ENCODE measurements at places on chromosomes 4 and X.

- no peak for DNase-seq
These were observed 78.8 kb upstream of the LEF1 start for GRCh38 chr4:108247387-108248049.

DNA sequence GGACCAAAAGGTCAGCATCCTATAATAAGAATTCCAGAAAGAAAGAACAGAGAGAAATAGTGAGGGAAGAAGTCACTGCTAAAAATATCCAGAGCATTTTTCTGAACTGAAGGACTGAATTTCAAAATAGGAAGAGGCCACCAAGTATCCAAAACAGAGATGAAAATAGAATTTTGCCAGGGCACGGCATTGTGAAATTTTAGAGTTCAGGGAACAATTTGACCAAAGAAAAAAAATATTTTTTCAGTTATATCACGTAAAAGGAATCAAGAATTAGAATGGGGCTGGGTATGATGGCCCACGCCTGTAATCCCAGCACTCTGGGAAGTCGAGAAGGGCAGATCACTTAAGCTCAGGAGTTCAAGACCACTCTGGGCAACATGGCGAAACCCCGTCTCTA is 65.4 kb downstream of the FGFBP1 start:
- DNase-seq = no peak

DNA sequence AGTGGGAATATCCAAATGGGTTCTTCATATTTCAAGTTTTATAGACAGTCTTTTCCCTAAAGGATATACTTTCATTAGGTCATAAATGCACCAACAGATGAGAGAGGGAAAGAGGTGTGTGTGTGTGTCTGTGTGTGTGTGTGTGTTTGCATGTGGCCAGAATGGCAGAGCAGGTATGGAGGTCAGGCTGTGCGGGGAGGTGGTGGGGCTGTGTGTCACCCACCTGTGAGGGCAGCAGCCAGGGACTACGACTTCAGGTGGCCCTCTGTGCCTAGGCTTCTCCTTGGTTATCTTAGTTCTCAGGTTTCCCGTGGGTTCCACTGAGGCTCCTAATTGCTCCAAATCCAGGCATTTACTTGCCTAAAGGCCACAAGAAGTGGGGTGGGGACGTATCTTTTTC is 14.6 kb downstream of the HAND2 start:
- DNase-seq = no peak

DNA sequence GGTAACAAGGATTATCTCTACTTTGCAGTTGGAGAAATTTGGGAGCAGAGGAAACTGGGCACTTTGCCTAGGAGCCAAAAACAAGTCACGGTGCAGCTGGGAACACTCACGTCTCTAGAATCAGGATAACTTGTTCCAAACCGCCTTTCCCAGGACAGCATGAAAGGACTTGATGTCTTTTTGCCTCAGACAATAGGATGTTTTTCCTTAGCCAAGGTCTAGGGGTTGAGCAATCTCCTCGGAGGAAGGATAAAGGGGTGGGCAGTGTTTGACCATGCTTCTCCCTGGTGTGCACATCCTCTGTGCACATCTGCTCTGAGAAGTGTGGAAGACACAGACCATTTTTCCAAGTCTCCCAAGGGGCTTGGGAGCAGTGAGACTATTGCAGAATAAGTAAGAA is 1.7 kb upstream of the SPARCL1 start:
- peak; percentile 98 for DNase-seq

DNA sequence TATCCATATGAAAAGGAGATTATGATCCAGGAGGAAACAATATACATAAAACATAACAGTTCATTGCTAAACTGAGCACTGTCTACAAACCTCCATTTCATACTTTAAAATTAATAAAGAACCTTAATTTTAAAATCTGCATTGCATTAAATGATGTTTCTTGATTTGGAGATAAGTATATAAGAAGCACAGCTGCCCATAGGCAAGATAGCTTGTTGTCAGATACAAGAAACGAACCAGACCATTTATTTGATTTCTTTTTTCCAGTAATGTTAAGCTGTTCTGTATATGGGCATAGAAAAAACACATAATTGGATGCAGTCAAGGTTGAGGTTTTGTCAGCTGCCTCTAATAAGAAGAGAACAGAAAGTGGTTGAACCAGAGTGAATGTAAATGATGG is 6.4 kb downstream of the GUF1 start:
- DNase-seq = no peak

- DNase-seq = no peak
These were observed 78.0 kb upstream of the CCDC160 start for GRCh38 chrX:134158821-134159512.

GRCh38 chr4:112704991-112705845 is 68.3 kb downstream of the LARP7 start:
- DNase-seq = peak; percentile 61

GRCh38 chr4:80484712-80485111 is 149.2 kb downstream of the CFAP299 start:
- DNase-seq = peak; percentile 4

DNA sequence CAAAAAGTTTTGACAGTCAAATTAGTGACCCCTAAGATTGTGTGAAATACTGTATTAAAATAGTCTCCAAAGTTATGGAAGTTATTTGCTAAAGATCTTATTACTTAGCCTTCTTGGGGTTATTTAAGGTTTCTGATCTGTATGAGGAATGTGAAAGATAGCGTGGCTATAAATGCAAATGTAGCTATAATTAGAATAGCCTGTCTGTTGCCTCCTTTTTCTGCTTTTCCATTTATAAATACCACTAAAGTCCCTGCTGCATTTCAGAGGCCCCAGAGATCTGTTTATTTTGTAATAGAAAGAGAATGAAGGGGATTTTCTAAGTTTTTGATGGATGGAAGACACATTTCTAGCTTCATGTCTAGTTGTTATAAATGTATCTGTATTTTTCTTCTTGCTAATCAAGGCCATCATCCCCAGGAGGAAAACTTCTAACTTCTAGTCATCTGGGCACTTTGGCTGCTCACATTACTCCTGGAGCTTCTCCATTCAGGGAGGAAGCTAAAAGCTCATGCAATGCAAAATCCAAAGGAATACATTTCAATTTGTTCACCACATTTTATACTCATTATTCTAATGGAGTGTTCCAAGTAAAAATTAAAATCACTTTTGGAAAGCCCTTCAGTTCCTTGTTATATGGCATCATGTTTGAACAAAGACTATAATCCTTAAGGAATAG is 73.9 kb downstream of the INTS12 start:
- DNase-seq = no peak

DNA sequence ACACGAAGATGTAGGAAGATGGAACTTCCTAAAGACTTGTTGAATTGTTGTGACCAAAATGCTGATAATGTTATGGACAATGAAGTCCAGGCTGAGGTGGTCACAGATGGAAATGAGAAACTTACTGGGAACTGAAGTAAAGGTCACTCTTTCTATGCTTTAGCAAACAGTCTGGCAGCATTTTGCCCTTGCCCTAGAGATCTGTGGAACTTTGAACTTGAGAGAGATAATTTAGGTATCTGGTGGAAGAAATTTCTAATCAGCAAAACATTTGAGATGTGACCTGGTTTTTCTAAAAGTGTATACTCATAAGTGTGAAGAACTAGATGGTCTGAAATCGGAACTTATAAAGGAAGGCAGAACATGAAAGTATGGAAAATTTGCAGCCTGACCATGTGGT is 1785.9 kb downstream of the PCDH7 start:
- DNase-seq = no peak

DNA sequence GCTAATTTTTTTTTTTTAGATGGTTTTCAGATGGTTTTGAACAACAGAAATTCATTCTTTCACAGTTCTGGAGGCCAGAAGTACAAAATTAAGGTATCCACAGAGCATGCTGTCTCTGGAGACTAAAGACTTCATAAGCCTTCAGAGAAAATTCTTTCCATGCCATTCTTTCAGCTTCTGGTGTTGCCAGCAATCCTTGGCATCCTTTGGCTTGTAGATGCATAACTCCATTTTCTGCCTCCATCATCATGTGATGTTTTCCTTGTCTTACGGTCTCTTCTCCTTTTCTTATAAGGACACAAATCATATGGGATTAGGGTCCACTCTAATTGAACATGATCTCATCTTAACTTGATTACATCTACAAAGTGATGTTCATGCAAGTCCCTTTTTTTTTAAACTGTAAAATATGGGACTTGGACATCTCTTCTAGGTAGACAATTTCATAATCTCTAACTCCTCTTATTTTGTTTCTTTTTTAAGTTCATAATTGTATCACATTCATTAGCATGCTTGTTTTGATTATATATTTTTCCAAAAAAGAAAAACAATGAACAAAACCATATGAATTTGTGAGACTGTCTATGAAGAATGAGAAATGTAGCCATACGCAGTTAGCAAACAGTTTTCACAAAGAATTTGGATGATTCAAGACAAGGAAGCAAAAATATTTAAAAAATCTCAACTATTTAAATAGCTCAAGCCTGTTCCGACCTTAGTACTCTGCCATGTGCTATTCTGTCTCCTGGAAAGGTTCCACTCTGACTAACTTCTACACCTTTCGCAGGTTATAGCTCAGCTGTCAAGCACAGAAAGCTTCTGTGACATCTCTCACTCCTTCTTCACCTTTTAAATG is 53.1 kb upstream of the GIMD1 start:
- DNase-seq = peak; percentile 36

GRCh38 chrX:18075603-18076002 is 145.1 kb downstream of the BEND2 start:
- no peak for DNase-seq

DNA sequence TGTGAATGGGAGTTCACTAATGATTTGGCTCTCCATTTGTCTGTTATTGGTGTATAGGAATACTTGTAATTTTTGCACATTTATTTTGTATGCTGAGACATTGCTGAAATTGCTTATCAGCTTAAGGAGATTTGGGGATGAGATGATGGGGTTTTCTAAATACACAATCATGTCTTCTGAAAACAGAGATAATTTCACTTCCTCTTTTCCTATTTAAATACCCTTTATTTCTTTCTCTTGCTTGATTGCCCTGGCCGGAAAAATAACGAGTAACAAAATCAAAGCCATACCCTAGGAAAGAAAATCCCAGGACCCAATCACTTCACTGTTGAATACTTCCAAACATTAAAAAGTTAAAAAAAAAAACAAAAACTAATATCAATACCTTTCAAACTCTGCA is 67.7 kb upstream of the UGT2B4 start:
- no peak for DNase-seq

DNA sequence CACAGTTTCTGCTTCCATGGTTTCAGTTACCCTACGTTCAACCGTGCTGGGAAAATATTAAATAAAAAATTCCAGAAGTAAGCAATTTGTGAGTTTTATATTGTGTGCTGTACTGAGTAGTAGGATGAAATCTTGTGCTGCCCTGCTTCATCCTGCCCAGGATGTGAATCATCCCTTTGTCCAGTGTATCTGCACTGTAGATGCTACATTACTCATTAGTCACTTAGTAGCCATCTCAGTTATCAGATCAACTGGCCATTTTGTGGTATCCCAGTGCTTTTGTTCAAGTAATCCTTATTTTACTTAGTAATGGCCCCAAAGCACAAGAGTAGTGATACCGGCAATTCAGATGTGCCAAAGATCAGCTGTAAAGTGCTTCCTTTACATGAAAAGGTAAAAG is 97.9 kb downstream of the COX18 start:
- DNase-seq = peak; percentile 90

- peak; percentile 23 for DNase-seq
These were observed 260 bp upstream of the CCDC149 start for GRCh38 chr4:24913119-24913485.

DNA sequence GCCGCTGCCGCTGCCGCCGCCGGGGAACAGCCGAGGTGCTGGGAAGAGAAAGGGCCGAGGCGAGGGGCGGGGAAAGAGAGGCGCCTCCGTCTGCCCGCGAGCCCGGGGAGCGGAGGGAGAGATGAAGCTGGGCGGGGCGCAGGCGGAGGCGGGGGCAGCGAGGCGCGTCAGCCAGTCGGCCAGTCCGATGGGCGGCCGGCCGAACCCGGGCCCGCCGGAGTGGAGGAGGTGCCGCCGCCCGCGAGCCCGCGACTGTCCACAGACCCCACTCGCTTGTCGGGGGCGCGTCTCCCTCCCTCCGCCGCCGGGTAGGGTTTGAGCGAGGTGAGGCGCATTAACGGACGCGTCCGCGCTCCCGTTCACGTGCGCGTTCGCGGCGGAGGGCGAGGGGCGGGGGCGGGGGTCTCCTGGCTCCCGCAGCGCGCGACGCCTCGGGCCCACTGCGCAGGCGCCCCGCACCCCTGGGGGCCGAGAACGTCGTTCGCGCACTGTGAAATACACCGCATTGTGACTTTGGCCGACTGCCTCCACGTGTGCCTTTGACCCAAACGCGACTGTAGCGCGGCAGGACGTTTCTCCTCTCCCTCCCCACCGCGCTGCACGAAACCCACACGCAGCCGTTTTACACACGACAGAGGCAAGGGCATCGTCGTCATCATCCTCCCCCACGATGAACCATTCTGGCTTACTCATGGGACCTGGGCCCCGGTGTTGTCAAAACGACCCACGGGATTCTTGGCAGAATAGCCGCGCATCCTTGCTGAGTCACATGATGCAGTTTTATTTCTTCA is at the start of gene NUDT11:
Gene NUDT11 (minus strand): TSS at position 92 of the 791 bp plus-strand sequence. CDS start 148 bp downstream, outside the sequence.
- DNase-seq = peak; percentile 69

GRCh38 chr4:849478-850175 is 23.7 kb upstream of the CPLX1 start:
- no peak for DNase-seq

GRCh38 chr4:89308161-89308500 is 531 bp upstream of the GPRIN3 start:
- no peak for DNase-seq

DNA sequence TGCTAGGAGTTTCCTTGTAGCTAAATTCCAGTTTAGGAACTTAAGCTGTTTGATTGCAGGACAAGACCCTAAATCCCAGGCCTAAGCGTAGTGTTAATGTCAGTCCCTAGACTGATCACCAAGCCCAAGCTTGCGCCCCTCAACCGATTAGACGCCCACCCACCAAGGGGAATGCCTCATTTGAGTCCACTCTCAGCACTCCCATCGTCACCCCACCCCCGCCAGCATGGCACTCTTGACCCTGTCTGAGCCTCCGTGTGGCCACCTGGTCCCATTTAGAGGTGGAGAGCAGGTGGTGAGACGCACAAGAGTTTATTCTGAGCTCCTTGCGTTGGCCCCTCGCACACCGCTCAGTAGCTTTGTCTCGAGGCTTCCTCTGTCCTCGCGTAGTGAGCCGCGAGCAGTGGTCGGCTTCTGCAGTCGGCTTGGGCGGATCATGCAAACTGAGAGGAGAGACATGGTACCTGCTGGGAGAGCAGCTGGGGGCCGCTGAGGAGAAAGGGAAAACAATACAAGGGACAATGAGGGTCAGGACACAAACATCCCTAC is 48.5 kb upstream of the ZNF157 start:
- no peak for DNase-seq

GRCh38 chr4:42167709-42168108 is 15.3 kb upstream of the BEND4 start:
- DNase-seq = no peak

GRCh38 chrX:21939906-21940305 is 603 bp upstream of the SMS start:
- DNase-seq = no peak

DNA sequence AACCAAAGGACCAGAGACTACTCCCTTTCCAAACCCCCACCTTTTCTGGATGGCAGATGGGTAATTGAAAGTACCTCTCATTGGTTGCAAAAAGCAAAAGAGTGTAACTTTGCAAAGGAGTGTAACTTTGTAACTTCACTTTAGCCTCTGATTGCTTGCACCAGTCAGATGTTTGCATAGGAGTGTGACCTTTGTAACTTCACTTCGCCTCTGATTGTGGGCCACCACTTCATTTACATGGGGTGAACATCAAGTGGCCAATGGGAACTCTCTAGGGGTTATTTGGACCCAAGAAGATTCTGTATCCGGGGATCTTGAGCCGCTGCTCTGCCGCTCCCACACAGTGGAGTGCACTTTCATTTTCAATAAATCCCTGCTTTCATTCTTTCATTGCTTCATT is 9.9 kb upstream of the SLC25A43 start:
- DNase-seq = no peak

GRCh38 chr4:105236202-105236915 is 89.7 kb downstream of the TET2 start:
- DNase-seq = no peak

Measured in fibroblast of pulmonary artery (primary cell).